Stimulated activated naive CD4-positive, alpha-beta T cell treated with Interleukin-2 at 50 U/mL for 16 hours (primary cell): ENCODE measurements at places on chromosomes 1 and 21.

DNA sequence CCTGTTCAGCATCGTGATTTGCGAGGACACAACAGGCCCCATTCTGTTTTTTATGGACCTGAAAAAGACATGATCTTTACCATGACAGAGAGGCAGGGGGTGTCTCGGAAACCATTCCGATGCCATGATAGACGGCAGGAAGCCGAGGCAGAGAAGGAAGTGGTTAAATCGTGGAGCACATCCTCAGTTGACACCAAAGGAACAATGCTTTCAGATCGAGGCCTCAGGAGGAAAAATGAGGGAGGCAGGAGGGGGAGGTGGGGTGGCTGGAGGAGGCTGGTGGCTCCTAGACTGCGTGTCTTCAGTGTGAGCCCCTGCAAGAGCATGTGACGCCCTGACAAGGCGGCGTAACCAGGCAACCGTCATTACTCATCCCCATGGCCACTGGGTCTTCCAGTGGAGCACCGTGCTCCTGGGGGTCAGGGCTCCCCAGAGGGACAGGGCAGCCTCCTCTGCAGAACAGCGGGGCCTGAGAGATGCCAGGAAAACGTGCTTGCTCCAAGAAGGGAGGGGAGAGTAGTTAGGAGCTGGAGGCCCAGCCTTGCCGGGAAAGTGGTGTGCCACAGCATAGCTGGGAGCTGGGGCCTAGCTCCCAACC lies 172.8 kb upstream of the TMEM51 start:
- DNase-seq: no peak

DNA sequence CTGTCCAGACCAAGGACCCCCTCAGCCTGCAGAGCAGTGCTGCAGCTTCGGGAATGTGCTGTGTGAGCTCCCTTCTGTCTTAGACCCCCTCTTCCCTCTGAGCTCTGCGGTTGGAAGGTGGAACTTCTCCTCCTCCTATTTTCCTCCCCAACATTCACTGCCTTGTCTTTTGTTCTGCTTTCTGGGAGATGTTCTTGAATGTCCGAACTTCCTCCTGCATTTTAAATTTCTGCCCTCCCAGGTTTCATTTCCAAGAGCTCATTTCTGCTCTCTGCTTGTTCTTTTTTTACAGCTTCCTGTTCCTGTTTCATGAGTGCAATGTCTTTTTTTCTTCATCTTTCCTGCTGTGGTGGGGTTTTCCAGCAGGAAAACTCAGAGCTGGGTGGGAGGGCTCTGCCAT lies 29.3 kb downstream of the RRP1 start:
- no peak for DNase-seq

DNA sequence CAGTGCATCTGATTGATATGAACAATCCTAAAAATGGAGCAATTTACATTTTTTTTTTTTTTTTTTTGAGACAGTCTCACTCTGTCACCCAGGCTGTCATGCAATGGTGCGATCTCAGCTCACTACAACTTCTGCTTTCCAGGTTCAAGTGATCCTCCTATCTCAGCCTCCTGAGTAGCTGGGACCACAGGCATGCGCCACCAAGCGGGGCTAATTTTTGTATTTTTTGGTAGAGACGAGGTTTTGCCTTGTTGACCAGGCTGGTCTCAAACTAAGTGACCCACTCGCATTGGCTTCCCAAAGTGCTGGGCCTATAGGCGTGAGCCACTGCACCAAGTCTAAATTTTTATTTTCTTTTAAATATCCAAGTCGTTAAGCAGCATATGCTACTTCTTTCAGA lies 109.0 kb downstream of the FAF1 start:
- DNase-seq: no peak

DNA sequence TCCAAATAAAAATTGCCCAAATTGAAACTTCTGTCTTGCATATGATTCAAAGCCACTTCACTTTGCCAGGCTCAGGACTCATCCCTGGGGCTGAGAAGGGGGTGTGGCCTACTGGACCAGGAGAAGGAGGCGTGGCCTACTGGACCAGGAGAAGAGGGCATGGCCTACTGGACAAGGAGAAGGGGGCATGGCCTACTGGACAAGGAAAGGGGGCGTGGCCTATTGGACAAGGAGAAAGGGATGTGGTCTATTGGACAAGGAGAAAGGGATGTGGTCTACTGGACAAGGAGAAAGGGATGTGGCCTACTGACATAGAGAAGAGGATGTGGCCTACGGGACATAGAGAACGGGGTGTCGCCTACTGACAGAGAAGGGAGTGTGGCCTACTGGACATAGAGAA lies 405.3 kb downstream of the RRAGC start:
- no peak for DNase-seq

DNA sequence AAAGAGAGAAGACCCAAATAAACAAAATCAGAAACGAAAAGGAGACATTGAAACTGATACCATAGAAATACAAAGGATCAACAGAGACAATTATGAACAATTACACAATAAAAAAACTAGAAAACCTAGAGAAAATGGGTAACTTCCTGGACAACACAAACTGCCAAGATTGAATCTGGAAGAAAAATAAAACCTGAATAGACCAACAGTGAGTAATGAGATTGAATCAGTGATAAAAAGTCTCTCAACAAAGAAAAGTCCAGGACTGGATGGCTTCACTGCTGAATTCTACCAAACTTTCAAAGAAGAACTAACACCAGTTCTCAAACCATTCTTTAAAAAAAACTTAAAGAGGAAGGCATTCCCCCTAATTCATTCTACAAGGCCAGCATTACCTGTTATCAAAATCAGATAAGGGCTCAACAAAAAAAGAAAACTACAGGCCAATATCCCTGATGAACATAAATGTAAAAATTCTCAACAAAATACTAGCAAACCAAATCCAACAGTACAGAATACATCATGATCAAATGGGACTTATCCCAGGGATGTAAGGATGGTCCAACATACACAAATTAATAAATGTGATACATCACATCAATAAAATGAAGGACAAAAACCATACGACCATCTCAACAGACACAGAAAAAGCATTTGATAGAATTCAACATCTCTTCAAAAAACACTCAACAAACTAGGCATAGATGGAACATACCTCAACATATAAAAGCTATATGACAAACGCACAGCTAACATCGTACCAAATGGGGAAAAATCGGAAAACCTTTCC lies 119.9 kb downstream of the ACBD6 start:
- DNase-seq: no peak

GRCh38 chr1:2523891-2524609 lies 2.3 kb downstream of the PANK4 start:
- DNase-seq: no peak

DNA sequence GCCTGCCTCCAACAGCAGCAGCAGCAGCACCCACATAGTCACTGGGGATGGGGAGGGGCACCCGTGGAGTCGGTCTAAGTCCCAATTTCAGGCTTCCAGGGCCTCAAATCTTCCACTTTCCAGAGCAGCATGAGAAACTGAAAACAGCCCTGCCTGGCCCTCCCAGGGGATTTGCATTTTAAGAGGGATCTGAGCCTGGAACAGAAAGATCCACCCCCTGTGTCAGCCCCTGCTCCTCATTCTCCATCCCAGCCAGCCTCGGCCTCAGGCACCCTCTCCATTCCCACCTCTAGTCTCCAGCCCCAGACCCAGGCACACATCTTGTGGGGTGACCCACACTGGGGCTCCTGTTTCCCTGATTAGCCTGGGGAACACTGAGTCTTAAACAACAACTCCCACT lies 51.8 kb downstream of the FBXO2 start:
- no peak for DNase-seq

- DNase-seq: no peak
Observed at GRCh38 chr1:2783435-2784397, 17.8 kb downstream of the TTC34 start.

- DNase-seq: peak; percentile 11
Observed at GRCh38 chr1:200889571-200889970, 5.1 kb upstream of the INAVA start.

- DNase-seq: peak; percentile 87
Observed at GRCh38 chr1:70354332-70355110, at the start of gene ANKRD13C. ANKRD13C (minus strand) TSS chr1:70354722; CDS start chr1:70354408, 314 bp downstream.

DNA sequence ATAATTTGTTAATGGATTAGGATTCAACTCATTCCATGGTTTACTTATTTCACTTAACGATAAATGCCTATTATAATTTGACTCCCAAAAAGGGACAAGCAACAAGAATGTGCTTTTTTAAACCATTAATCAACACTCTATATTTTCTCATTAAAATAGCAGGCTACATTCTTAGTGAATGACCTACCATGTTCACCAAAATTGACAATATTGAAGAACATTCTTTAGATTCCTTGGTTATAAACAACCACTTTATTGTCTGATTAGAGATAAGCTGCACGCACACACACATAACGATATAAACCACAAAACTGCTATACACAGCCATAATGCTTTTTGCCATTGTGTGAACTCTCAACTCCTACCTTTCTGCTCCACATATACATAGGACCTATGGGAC lies 75.4 kb upstream of the LRRC7 start:
- DNase-seq: no peak

- DNase-seq: no peak
Observed at GRCh38 chr1:230772457-230773395, 25.5 kb downstream of the CAPN9 start.

DNA sequence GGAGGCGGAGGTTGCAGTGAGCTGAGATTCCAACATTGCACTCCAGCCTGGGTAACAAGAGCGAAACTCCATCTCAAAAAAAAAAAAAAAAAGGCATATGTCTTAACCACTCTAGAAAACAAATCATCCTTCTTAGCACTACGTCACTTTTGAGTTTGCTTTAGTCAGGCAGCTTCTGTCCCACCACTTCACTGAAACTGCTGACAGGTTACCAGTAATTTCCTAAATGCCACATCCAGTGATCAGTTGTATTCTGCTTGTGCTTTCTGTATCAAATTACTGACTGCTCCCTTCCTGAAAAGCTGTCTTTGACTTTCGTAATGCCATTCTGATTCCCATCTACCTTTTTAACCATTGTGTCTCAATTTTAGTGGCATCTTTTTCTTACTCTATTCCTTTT lies 21.7 kb downstream of the RCOR3 start:
- DNase-seq: no peak

DNA sequence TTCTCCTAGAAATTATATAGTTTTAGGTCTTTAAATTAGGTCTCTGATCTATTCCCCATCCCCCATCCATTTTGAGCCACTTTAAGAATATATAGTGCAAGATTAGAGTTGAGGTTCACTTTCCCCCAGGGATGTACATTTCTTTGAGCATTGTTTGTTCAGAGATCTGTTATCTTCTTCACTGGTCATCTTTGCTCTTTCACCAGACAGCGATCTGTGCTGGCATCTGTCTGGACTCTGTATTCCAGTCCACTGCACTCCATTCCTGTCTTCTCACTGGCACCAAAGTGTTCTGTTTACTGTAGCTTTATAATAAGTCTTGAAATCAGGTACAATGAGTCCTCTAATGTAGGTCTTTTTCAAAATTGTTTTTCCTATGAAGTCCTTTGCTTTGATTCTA lies 112.5 kb downstream of the PCBP3 start:
- no peak for DNase-seq

DNA sequence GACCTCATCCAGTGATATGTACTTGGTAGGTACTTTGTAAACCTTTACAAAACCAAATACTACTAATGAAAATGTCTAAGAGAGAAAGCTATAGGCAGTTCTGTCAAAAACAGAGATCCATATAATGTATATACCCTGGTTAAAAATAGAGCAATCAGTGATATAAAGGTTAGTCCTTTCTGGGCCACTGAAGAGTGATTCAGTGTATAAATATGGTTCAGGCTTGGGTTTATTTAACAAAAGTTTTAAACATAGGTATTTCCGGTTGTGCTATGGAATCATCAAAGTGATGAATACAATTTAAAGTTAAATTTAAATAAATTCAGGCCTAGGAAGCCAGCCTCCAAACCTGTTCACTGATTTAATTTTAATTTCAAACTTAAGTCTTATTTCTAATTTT lies 108.4 kb upstream of the DMRTA2 start:
- DNase-seq: no peak

GRCh38 chr1:64823691-64824476 lies 79.0 kb downstream of the RAVER2 start:
- DNase-seq: peak; percentile 38

DNA sequence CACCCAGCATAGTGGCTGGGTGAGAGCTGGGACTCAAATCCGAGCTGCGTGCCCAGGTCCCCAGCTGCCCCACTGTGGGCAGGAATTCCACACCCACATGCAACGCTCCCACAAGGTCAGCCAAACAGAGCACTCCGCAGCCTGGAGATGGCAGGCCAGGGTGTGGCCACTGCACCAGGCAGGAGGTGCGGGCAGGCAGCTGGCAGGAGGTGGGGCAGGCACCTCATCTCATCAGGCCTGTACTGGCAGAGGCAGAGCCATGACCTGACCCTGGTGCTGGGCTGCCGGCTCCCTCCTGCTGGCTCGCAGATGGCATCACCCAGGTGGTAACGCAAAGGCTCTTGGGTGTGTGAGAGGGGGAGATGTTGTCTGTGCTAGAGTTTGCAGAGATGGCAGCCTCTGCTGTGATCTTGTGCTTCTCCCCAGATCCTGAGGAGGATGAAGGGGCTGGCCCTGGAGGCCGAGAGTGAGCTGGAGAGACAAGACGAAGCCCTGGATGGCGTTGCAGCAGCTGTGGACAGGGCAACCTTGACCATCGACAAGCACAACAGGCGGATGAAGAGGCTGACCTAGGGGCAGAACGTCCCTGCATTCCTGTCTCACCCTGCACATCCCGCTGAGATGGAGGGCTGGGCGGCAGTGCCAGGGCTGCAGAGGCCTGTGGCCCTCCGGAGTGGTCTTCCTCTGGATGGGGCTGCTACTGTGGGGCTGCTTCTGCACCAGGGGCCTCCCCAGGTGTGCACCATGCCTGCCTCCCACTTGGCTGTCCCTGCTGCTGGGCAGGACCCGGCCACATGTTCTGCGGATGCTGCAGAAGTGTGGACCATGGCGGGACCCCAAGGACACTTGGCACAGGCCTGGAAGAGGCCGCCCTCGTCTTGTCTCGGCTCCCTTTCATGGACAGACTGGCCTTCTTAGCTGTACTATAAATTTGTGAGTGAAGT lies 35.1 kb upstream of the PRSS38 start:
- DNase-seq: no peak

- no peak for DNase-seq
Observed at GRCh38 chr1:95287081-95287480, 53.1 kb downstream of the RWDD3 start.

DNA sequence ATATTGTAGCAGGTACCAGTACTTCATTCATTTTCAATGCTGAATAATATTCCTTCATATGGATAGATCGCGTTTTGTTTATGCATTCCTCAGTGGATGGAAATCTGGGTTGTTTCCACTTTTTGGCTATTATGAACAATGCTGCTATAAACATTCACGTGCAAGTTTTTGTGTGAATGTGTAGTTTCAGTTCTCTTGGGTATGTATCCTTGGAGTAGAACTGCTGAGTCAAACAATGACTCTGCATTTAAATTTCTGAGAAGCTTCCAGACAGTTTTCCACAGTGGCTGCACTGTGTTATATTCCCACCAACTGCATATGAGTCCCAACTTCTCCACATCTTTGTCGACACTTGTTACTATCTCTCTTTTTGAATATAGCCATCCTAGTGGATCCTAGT lies 138.0 kb upstream of the KLHDC7A start:
- no peak for DNase-seq
